ENCODE measurements at places on chromosomes 6 and 20.

- DNase-seq, result no peak
These were observed 28.3 kb downstream of the PTGIS start for GRCh38 chr20:49539481-49540231.

DNA sequence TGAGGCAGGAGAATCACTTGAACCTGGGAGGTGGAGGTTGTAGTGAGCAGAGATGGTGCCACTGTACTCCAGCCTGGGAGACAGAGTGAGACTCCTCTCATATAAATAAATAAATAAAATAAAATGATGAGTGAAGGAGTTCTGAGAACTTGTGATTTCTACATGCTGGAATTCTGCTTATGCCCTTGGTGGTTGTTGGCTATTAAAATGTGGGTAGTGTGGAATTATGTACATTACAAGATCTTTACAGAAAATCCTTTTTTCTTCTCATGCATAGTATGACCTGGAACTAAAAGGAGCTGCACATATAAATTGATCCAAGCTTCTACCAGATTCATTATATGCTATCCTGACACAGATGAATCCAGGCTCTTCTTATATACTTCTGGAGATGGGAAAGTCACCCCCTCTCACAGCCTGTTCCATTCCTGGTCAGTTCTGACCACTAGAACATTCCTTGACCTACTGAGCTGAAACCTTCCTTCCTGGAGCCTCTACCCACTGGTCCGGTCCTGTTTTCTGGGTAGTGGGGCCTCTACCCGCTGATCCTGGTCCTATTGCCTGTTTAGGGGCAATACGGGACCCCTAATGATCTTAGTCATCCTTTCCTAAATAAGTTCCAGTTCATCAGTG, 37.7 kb upstream of the TAF8 start:
- DNase-seq, result no peak

- DNase-seq, result no peak
These were observed 118.1 kb downstream of the PREX1 start for GRCh38 chr20:48709744-48710143.

DNA sequence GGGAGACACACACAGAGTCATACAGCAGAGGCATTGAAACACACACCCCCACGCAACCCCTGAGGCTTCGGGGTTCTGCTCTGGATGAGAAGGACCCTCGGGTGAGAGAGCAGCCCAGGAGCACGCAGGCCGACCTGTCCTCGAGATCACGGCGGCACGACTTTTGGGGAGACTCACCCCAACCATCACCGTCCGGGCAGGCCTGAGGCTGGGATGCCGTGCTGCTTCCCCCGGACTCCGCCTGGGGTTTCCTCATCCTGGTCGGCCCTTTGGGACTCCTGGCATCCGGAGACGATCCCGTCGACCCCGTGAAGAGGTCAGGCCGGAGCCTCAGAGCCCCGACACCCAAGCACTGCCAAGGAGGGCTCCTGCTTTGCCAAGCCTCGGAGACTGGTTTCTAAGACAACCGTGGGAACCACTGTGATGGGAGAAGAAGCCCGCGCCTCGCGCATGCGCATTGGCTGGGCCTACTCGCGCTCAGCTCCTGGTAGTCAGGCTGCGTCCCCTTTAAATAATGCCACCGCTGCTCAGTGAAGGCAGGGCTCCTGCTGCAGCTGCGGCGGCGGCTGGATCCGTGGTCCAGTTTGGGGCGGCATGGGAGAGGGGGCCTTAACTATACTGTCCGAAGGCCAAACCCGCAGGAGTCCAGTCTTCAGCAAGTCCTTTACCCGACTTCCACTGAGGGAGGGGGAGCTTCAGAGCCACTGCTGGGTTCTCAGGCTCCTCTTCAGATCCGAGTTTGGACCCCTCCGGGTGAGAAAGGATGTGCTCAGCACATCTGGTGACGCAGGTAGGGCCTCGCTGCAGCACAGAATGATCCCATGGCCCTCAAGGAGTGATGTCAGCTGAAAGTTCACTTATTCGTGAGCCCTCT, 171.4 kb upstream of the ZNF337 start:
- no peak for DNase-seq

DNA sequence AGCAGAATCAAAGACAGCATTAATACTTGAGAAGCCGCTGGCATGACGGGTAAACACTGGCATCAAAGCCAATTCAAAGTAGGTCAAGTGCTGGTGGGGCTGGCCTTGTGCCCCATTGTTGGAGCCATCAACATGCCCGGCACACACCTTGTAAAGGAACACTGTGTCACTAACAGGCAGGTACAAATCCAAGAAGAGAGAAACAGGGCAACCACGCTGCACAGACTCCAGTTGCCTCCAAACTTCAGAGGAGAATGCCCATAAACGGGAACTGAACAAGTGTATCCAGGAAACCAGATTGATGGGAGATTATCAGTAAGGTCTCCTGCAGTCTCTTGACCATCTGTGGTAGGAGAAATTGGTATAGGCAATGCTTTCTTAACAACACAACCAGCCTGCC, 127.0 kb upstream of the STXBP5 start:
- DNase-seq, result no peak

DNA sequence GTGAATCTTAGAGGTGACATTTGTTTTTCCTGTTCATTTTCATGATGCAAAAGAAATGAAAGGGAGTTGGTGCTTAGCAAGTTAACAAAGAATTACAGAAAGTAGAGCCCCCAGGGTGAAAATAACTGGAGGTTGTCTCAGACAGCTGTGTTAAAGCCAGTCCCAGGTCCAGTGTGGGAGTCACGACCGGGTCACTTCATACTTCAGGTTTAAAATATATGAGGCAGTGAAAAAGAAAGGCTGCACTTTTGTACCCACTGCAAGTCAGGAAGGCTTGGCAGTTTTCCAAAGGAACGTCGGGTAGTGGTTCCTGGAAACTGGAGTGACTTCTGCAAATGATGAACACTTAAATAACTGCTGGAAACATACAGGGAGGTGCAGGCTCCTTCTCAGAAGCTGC, 91.5 kb upstream of the THBS2 start:
- no peak for DNase-seq

DNA sequence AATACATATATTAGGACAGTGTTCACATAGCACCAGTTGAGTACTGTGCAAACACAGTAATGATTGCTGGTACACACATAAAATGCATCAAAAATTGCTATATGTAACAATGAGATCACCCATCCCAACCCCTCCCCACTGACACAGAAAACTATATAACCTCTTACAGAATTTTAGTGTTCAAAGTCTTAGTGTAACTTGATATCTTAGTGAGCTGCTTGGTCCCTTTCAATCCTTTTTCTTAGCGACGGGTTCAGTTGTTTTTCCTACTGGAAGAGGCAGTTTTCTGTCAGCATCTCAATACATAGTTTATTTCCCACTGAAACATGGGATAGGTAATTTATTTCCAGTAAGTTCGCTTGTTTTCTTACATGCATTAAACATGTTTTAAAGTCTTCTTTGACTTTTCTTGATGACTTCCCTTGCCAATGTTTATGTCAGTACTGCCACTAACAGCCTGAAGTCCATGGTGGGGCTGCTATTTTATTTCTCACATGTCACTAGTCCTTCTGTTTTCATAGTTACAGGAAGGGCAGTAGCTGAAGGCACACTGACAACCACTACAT, 96.4 kb upstream of the FOXC1 start:
- no peak for DNase-seq

DNA sequence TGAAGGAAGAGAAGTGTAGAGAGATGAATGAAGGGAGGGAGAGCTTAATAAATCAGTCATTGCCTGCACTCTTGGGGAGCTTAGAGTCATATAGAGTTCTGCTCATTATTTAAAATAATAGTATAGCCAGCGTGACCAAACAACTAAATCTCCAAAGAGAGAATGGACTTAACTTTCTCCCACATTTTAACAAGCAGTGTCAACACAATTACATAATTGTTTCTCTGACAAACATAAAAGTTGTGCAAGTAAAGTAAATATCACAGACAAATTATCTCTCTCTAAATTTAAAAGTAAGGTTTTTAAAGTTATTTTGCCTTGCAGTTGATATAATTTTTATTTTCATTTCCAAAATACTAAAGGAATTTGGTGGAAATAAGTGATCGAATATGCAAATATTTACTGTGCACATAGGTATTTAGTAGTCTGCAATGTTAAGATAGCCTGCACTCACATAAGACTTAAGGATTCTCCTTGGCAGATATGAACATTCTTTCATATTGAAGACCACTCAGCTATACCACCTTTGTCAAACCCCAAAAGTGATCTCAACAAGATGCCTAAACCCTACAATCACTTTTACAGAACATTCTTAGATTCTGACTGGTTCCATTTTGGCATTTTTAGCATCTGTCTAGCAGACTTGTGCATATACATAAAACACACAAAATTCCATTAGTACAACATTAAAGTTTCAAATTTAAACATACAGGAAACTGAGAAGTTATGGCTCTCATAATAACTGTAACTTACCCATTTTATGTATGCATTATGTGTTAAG, 67.7 kb downstream of the KIF6 start:
- DNase-seq, result no peak

DNA sequence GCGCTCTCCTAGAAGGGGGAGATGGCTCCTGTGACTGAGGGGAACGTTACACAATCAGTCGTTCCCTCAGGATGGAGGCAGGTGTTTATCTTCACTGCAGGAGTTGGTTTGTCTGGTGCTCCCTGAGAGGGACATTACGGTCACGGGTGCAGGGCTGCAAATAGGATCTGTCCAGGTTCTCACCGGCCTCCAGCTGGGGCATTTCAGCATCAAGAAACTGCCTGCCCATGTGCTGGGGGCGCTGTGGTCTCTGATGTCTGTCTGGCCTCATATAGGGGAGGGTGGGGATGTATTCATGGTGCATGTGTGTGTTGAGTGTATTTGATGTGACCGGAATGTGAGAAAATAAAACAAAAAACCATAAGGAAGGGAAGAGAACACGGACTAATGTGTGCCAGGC, 77.1 kb downstream of the TBC1D7 start:
- DNase-seq, result no peak

GRCh38 chr6:39936857-39937256, 2.6 kb upstream of the MOCS1 start:
- no peak for DNase-seq

DNA sequence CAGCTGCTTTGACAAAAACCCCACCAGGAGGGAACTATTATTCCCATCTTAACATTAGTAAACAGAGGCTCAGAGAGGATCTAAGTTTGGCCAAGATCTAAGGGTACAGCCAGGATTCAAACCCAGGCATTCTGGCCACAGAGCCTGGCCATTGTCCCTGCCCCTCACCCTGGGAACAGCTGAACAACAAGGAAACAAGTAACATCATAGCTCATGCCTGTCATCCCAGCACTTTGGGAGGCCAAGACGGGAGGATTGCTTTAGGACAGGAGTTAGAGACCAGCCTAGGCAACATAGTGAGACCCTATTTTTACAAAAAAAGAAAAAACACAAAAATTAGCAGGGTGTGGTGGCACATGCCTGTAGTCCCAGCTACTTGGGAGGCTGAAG, 27.5 kb downstream of the TOX2 start:
- DNase-seq, result no peak

- DNase-seq, result no peak
These were observed 21.5 kb downstream of the PKIB start for GRCh38 chr6:122631571-122632249.

- DNase-seq, result no peak
These were observed 171.3 kb downstream of the COL21A1 start for GRCh38 chr6:56076033-56076432.

GRCh38 chr20:37759052-37759553, 65.3 kb downstream of the CTNNBL1 start:
- no peak for DNase-seq

DNA sequence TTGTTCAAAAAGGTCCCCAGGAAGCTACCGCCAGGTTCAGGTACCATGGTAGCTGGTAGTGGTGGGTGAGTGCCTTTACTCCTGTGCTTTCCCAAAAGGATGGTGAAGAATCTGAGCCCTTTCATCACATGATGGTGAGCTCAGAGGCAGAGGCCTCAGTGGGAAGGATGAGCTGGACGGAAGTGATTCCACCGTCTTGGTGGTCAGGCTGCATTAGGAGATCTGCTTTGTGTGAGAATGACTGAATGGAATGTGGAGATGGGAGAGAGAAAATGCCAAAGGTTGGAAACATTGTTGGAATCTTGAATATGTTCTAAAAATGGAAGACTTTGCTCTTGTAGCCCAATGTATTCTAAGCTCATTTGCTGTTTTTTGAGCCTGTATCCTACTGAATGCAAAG, 108.1 kb upstream of the SCP2D1 start:
- DNase-seq, result no peak

GRCh38 chr20:41138475-41139226, 1.3 kb downstream of the PLCG1 start:
- no peak for DNase-seq

GRCh38 chr20:33277471-33278441, 5.3 kb upstream of the BPIFB1 start:
- DNase-seq, result no peak

GRCh38 chr20:61628480-61628879, 376.4 kb downstream of the CDH4 start:
- no peak for DNase-seq

- no peak for DNase-seq
These were observed 180.8 kb upstream of the PHACTR1 start for GRCh38 chr6:12535586-12536314.

GRCh38 chr20:61765871-61766654, 299.6 kb downstream of the TAF4 start:
- no peak for DNase-seq

GRCh38 chr20:9075264-9076095, 6.6 kb downstream of the PLCB4 start:
- no peak for DNase-seq

GRCh38 chr6:123150076-123150475, 154.0 kb downstream of the CLVS2 start:
- DNase-seq, result no peak

GRCh38 chr6:146071781-146072180, 42.9 kb downstream of the GRM1 start:
- no peak for DNase-seq

DNA sequence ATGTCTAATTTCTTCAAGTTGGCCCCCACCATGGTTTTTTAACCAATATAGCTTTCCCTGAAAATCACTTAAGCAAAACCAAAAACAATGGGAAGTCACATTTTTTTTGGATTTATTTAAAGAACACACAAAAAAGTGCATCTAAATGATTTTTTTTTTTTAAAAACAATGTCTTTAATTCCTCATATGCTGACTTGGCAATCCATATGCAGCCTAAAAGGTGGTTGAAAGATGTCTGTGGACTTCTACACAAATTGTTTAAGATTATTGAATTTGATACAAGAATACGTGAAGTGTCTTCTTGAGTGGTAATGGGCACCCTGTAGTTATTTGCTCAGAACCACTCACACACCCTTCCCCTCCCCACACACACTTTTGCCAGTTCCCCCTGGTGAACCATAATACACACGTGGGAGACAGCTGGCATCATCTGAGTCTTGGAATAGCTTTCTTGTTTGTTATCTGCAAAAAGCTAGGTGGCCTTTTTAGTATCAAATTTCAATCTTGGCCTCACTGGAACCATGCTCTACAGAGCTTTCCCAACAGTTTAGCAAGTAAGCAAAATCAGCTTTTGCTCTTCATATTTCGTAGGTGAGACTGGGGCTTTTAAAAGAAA, 60.9 kb upstream of the TULP1 start:
- no peak for DNase-seq

- DNase-seq, result no peak
These were observed 60.5 kb upstream of the SLC22A23 start for GRCh38 chr6:3517350-3517749.

GRCh38 chr20:53157443-53158408, 185.6 kb downstream of the TSHZ2 start:
- peak; percentile 9 for DNase-seq
